NCI-H82 (cell line): ENCODE measurements at places on chromosomes 11 and 22.
A peak's percentile ranks its signal among the peaks of the same experiment; 100 is the strongest.

GRCh38 chr11:67999704-68000103 lies 4.2 kb downstream of the UNC93B1 start:
- DNase-seq: no peak

GRCh38 chr22:40414838-40415505 lies 44.6 kb downstream of the SGSM3 start:
- DNase-seq: no peak

- DNase-seq: no peak
These were observed 24.1 kb downstream of the NEAT1 start for GRCh38 chr11:65446446-65447277.

DNA sequence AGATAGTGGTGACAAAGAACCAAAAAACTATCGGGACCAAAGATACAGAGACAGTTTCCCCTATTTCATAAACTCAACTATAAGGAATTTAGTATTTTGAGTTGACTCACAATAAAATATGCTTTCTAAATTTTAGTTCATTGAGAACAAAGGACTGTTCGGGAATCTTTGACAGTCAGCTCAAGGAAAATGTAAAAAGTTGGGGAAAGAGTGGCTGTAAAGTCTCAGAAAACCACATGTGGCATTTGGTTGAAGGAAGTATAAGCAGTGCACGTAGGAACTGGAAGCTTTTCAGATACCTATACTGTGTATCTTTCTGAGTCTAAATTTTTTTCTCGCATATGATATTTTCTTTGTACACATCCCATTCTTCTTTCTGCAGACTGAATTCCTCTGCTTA lies 688.9 kb downstream of the KCNA4 start:
- DNase-seq: no peak

GRCh38 chr11:121740902-121741301 lies 288.1 kb upstream of the SORL1-AS1 start:
- no peak for DNase-seq

DNA sequence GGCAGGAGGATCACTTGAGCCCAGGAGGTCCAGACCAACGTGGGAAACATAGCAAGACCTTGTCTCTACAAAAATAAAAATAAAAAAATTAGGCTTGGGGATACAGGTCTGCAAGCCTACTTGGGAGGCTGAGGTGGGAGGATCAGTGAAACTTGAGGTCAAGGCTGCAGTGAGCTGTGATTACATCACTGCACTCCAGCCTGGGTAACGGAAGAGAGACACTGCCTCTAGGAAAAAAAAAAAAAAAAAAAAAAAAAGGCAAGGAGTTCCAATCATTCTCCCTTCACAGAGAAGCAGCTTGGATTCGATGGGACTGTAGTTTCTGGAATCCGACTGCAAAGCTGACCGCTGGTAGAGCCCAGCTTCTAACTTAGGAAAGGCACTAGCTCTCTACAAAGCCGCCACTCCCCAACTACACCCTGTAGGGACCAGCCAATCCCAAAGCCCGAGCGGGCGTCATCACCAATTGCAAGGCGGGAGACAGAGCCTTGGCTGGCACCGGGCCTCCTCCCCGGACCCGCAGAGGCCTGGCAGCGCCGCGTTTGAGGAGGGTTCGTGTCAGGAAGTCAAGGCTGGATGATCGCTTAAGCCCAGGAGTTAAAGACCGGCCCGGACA lies 716 bp upstream of the DDB2 start:
- DNase-seq: no peak

DNA sequence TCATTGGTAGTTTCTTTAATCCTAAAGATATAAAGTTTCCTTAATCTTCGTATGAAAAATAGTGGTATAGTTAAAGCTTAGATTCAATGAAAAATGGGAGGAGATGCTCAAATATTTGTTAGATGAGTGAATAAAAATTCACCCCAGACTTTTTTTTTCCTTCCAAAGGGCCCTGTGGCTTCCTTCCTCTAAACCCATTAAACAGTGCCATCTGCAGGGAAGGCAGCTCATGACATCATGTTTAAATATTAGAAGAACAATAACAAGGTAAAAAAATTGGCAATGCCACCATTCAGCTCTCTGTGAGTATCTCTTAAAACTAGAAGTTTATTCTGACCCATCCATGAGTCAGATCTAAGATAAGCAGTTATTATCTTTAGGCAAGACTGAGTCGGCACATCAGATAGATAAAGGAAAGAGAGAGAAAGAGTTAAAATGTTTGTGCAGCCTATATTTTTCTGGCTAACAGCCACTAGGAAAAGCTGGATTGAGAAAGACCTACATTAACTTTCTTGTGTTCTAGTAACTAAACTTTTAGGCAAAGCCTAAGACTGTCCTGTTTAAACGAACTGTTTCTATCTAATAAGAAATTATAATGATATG lies 19.1 kb upstream of the OOSP1 start:
- peak; percentile 57 for DNase-seq

DNA sequence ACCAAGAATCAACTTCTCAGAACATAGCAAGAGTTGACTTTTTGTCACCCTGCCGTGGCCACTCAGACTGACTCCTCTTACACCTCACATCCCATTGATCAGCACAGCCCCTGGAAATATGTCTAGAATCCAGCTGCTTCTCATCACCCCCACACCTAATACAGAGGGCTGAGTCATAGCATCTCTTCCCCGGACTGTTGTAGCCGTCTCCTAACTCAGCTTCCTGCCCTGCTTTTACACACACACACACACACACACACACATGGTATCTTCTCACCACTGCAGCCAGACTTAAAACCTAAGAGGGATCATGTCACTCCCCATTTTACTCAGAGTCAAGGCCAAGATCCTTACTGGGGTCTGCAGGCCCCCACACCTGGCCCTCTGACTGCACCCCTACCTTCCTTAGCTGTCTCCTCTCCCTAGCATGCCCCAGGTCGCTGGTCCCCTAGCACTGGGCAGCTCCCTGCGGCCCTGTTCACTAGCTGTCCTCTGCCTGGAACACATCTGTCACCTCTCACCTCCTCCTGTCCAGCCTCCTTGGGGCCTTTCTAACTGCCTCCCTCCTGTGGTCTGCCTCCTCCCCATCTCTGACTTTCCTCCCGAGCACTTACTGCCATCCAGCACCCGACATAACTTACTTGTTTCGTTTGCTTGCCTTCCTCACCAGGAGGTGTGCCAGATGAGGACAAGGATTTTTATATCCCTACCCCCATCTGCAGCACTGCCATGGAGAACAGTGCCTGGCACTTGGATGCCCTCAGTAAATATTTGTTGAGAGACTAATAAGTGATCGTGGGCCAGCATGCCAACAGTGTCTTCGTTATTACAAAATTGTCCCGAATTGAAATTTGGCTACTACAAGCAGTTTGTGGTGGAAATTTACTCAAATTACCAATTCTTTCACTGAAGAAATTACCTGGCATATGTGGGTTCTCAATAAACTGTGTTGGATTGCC lies 61.9 kb downstream of the BMAL1 start:
- DNase-seq: no peak

GRCh38 chr22:18071968-18072310 lies 5.9 kb upstream of the PEX26 start:
- no peak for DNase-seq

GRCh38 chr11:76567261-76567660 lies 103.3 kb downstream of the LRRC32 start:
- DNase-seq: no peak

GRCh38 chr11:10913075-10913474 lies 55.2 kb upstream of the ZBED5 start:
- DNase-seq: no peak

GRCh38 chr11:12897390-12897789 lies 111.7 kb upstream of the RASSF10 start:
- DNase-seq: no peak

GRCh38 chr11:112529071-112529470 lies 268.4 kb upstream of the PLET1 start:
- no peak for DNase-seq

GRCh38 chr11:89203814-89204213 lies 26.1 kb downstream of the TYR start:
- no peak for DNase-seq

DNA sequence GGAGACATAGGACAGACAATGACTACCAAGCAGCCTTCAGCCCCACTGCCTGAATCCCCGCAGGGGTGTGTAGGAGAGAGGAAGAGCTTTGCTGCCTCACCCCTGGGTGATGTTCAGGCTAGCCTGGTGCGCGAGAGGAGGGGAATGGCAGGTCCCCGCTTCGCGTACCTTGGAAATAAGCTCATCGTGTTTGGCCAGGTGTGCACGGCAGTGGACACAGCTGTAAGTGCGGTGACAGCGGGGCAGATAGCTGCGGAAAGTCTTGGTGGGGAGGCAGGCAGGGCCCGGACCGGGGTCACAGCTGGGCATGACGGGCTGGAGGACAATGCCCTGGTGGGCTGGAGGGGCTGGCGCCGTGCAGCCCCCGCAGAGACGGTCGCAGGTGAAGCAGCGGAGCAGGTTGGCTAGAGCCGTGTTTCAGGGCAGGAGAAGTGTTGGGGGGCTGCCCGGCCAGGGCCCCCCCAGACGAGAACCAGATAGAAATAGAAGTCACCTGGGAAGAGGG lies 2.9 kb downstream of the YPEL4 start:
- peak; percentile 25 for DNase-seq

DNA sequence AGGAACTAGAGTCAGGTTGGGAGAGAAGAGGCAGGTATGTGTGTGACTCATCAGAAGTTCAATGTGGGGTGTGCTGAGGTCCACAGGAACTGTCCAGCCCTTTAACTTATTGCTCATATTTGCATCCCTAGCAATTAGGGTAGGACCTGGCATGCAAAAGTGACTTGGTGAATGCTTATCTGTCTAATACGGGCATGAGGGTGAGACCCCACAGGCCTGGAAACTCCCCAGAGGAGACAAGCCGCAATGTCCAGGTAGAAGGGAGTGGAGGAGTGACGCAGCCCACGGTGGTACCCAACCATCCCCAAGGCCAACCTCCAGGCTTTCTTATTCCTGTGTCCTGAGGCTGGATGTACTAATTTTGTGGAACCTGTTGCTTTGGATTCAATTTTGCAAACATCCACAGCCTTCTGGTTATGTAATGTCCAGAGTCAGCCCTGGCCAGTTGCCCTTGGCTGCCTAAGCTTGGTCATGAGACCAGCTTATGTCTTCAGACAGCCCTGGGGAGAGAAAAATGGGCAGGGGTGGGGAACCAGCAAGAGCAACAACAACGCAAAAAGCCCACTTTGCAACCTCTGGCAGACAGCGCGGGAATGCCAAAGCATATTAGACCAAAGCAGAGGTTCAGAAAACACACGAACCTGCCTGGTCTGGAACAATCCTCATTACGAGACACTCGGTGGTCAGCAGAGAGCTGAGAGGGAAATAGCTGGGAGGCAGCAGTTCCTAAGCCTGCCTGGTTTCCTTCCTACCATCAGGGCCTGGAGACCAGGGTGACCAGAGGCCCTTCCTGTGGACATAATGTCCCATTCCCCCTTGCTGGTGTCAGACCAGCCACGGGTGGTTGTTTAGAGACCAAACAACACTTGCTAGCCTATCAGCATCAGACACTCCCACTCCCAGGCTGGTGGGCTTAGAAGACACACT lies 49.3 kb downstream of the TIMP3 start:
- no peak for DNase-seq

DNA sequence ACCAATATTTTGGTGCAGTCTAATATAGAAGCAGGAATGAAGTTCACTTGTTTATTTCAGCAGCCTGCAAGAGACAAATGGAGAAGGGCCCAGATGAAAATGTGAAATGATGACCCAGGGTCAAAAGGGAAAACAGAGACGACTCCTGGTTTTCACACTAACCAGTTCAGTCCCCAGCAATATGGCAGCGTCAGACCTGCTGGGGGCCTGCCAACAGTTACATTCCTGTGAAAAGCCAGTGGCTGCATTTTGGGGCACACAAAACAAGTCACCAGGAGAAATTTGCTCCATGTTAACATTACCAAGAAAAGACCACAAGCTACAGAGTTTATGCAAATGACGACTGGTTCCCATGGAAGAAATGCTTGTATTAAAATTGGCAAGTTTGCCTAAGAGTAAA lies 80.2 kb downstream of the CCDC34 start:
- no peak for DNase-seq

- peak; percentile 69 for DNase-seq
These were observed 78.4 kb downstream of the XRRA1 start for GRCh38 chr11:74870485-74870884.

DNA sequence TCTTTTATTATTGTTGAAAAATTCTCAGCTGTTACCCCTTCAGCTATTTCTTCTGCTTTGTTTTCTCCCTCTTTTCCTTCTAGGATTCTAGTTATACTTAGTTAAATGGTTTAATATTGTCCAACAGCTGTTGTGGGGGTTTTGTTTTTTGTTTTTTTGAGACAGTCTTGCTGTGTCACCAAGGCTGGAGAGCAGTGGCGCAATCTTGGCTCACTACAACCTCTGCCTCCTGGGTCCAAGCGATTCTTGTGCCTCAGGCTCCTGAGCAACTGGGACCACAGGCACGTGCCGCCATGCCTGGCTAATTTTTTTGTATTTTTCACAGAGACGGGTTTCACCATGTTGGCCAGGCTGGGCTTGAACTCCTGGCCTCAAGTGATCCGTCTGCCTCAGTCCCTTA lies 12.7 kb downstream of the SDHAF2 start:
- no peak for DNase-seq

DNA sequence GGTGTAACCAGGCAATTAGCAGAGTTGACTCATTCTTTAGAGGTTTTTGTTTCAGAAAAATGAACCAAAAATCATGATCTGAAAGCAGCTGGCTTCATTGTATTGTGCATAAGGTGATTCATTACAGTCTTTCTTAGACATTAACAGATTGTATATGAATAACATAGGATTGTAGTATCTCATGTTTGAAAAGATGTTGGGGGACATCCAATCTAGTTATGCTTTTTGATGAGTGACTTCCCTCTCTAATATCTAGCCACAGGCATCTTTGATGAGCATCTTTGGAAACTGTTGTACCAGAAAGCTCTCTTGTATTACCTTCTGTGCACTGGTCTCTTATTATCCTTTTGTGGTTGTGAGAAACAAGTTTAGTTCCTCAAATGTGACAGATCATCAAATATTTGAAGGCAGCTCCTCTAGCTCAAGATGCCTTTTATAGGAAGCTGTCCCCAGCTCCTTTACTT lies 8.3 kb downstream of the GRK3 start:
- no peak for DNase-seq

DNA sequence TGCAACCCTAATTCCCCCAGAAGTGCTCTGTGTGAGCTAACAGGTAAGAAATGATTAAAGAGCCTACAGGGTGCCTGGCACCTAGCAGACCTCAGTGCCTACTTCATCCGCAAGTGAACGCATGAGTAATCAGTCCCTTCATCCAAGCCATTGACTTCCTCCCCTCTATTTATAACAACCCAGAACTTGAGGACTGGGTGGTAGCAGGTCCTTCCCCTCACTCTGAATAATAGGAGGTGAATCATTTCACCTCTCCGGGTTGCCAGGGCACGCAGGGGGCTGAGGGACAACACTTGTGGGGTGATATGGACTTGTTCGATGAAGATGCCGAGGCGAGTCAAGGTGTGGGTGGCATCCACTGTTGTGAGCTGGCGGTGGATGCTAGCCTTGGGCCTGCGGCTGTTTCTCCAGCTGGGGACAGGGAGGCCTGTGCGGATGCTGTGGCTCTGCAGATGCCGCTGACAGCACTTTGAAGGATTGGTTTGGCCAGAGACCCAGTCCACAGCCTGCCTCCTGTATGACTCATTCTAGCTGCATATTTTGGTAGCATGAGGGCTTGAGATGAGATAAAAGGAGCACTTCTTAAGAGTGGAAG lies 11.7 kb upstream of the SORL1-AS1 start:
- DNase-seq: no peak

- DNase-seq: no peak
These were observed 28.8 kb downstream of the ALX4 start for GRCh38 chr11:44281151-44281550.
